ENCODE measurements at places on chromosomes 3 and 15.

- DNase-seq: no peak
These were observed 75.2 kb downstream of the LPP start for GRCh38 chr3:188229177-188229576.

- DNase-seq: peak; percentile 52
These were observed 130.2 kb downstream of the CHSY1 start for GRCh38 chr15:101121511-101122090.

DNA sequence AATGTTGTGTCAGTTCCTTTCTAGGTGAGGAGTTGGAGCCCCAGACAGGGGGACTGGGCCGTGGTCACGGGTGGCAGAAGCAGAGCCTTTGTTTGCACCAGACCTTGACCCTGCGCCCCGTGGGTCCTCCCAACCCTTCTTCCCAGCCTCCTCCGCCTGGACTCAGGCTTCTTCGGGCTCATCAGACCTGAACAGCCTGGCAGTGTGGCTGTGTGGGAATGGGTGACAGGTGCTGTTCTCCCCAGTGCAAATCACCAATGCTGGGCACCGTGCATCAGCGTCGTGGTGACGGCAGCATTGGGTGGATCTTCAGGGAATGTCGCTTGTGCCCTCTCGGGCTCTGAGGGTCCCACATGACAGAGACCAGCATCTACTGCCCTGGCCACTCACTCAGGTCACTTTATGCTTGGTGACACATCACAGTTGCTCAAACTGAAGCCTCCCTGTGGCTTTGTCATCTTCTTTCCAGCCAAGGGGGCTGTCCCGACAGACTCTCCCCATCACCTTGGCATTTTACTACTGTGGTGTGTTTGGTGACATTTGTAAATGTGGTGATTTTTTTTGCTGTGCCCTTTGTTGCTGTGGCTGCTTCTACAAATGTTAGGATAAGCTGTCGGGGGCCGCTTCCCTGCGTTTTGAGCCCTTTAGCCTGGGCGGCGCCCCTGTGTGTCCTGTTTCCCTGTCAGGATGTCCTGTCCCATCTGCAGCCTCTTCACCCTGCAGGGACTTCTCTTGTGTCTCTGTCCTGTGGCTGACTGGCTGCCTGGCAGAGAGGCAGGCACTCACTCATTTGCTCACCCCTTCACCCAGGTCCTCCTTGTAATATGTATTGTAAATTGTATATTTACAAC, 14.5 kb downstream of the APBA2 start:
- DNase-seq: no peak

DNA sequence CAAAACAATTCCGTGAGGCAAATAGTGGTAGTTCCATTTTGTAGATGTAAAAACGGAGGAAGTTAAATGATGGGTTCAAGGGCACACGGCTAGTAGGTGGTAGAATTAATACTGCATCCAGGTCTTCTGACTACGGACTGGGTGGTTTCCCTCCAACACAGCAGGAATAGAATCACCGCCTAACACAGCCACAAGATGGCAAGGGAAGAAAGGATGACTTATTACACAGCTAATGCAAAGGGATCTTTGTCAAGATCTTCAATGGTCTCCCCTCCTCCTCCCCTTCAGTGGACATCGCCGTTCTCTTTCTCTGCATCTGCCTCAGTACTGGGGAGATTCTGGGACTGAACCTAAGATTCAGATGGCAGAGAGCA, 524 bp upstream of the TOPBP1 start:
- DNase-seq: no peak

- DNase-seq: no peak
These were observed 66.7 kb downstream of the BBX start for GRCh38 chr3:107589454-107589853.

DNA sequence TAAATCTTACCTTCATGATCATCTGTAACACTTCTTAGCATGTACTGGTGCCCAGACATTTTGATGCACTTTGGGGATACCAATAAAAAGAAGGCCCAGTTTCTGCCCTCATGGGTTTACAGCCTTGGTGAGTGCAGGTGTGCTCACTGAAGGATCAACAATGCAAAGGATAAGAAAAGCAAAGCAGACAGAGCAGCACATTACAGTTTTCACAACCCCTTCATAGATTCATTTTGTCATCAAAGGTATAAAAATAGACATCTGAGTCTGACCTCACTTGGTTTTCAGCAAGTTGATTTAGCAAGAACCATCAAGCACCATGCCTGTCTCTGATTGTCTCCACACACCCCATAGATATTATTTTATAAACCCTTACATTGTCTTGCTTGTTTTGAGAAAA, 77.6 kb downstream of the BFSP2 start:
- no peak for DNase-seq

- DNase-seq: no peak
These were observed 17.3 kb downstream of the TRPM1 start for GRCh38 chr15:31084176-31084575.

DNA sequence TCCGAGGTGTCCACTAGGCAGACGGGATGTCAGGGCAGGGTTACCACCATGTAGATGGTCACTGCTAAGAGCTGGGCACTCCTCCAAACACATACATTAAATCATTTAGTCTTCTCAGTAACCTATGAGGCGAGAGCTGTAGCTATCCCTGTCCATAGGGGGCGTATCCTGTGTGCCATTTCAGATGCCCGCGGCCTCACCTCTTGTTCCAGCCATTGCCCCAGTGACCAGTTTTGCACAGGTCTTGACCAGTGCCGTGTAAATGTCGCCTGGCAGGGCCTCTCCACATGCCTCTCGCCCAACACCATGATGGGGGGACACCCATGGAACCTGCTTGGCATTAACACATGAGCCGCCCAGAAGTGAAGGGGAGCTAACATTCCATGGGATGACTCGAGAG, 20.8 kb upstream of the SRP14 start:
- DNase-seq: no peak

GRCh38 chr15:58503139-58504027, 71.6 kb downstream of the LIPC start:
- DNase-seq: no peak
